ENCODE measurements at places on chromosomes 1 and 21. TPM values are rescaled to one million over a fixed set of nuclear protein-coding genes. Genes with fewer than 3 reads are reported as not detected.

CBR1 gene
- 200 TPM for total RNA-seq

TMEM82 gene
- not detected for total RNA-seq

RBM11 gene
- total RNA-seq: 5.7 TPM

RORC gene
- total RNA-seq: 51.8 TPM

SPATA21 gene
- total RNA-seq: not detected

CACNA1E gene
- not detected for total RNA-seq

CSF3R gene
- total RNA-seq: 17.0 TPM
